ENCODE measurements at places on chromosomes 3 and 15.

DNA sequence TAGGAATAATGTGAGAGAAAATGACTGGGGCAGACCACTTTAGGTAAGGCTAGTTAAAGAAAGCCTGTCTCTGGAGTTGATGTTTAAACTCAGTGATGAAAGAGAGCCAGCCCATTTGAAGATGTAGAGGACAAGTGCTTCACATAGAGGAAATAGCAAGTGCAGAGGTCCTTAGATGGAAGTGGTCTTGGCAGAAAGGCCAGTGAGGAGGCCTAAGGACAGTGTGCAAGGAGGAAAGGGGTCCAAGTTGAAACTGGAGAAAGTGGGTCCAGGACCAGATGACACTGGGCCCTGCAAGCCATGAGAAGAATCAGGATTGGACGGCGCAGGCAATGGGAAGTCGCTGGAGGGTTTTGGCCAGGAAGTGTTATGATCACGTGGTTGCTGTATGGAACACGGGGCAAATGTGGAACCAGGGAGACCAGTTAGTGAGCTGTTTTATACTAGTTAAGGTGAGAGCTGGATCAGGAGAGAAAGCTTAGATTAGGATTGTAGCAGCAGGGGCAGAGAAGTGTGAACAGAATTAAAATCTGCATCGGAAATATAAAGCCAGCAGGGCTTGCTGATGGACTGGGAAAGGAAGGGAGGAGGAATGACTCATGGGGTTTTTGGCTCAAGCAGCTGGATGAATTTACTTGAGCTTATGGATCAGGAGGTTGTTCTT, 48.0 kb upstream of the SCAANT1 start:
- DNase-seq: no peak

- no peak for DNase-seq
Observed at GRCh38 chr3:75144406-75144805, 519.7 kb upstream of the FRG2C start.

DNA sequence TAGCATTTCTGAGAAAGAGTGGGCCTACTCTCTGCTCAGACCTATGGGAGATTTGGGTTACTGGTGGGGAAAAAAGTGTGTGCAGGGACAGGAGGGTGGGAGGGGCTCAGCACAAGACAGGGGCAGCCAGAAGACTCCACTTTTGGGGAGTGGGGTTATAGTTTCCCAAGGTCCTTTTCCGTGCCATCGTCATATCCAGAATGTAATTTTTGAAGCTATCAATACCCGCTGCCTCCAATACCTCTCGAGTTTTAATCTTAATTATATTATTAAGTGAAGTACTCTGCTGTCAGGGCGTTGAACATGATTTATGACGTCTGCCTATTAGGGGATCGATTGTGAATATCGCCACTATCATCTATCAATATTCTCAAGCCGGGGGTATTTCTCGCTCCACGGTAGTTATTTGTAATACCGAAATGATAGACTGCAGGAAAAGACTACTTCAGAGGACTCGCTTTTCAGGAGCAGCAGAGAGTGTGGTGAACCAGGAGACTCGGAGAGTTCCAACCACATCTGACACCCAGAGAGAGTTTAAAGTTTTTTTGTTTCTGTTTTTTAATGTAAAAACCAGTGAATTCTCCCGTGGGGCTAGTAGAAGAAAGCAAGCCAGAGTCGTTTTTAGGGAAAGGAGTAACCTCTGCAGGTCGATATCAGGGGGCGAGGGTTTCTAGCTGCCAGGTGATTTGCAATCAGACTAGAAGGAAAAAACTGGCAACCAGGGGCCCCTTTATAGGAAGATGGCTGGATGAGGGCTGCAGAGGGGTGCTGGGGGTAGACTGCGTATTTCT, 20.6 kb downstream of the NR2F2 start:
- DNase-seq: no peak

- DNase-seq: no peak
Observed at GRCh38 chr3:66133050-66133757, 87.6 kb upstream of the SLC25A26 start.

DNA sequence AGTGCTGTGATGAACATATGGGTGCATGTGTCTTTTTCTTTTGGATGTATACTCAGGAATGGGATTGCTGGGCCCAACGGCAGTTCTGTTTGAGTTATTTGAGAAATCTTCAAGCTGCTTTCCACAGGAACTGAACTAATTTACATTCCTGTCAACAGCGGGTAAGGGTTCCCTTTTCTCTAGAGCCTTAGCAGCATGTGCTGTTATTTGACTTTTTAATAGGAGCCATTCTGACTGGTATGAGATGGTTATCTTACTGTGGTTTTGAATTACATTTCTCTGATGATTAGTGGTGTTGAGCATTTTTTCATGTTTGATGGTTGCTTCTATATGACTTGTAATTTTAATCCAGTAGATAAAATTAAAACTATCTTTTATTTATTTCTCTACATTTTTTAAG, 1168.6 kb upstream of the ALCAM start:
- no peak for DNase-seq

DNA sequence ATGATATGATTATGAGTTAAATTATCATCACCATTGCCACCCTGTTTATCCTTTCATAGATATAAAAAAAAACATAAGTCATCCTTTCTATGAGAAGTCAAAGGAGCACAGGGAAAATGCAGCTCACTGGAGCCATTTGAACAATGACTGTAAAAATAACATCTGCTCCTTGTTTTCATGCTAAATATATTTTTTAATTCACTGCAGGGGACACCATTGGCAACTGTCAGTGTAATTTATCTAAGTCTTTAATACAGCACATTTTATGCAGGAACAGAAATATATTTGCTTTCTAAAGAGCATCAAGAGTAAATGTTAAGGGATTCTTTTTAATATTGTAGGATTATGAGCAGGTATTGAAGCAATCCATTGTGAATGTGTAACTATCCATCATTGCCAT, 371.3 kb downstream of the ZBBX start:
- DNase-seq: no peak

DNA sequence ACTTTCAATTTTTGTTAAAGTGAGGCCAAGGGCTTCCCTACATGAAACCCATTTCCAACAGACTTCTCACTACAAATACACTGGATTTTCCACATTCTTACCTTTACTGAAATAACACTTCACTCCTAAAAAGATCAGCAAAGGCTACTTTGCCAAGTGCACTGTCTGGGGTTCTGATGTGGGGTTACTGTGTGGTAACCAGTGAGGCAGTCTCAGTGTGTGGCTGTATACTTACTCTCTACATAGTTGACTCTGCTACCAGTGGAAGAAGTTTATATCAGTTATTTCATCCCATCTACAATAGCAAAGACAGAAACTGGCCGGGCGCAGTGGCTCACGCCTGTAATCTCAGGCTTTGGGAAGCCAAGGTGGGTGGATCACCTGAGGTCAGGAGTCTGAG, 5.6 kb downstream of the WDR82 start:
- no peak for DNase-seq

DNA sequence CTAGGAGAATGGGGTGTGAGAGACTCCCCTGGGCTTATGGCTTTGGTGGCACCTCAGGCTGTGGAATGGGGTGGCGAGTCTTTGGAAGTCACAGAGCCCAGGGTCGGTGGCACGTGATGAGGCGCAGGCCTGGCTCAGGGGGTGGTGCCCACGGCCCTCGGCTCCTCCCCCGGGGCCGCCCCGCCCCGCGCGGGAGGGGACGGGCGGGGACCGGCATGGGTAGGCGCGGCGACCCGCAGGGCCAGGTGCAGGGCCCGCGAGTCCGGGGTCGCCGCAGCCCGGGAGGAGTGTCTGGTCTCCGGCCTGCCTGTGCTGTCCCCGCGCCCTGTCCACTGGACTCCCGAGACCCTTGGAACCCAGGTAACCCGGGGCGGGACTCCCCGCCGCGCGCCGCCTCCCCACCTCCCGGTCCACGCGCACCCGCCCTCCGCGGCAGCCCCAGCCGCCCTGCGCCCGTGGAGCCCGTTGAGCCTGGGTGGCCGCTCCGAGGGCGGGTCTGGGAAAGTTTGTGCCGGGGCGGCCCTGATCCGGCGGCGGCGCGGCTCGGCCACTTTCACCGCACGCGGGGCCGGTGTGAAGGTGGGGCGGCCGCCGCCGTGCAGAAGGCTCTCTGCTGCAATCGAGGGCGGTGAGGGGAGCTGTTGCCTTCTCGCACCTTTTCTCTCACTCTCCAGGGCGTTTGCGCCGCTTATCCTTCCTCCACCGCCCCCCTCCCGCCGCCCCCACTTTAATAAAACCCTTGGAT, at the start of gene PAQR5:
TSS of gene PAQR5 (plus strand) at position 216 of the 745 bp plus-strand sequence. CDS start 61,169 bp downstream, outside the sequence.
- no peak for DNase-seq

GRCh38 chr3:172617976-172618375, 92.9 kb downstream of the NCEH1 start:
- no peak for DNase-seq

DNA sequence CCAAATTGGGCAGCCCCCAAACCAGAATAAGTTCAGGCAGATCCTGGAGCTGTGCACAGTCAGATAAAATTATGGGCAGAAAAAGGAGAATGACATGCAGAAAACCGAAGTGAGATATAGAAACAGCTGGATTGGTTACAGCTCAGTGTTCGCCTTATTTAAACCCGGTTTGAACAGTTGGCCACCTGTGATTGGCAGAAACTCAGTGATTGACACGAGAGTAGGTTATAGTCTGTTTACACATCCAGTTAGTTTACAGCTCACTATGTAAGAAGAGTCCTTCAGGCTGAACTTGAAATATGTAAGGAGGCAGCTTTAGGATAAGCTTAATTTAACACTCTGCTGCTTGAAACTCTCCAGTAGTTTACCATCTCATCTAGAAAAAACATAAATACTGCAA, 271.6 kb upstream of the ARRDC4 start:
- DNase-seq: no peak

DNA sequence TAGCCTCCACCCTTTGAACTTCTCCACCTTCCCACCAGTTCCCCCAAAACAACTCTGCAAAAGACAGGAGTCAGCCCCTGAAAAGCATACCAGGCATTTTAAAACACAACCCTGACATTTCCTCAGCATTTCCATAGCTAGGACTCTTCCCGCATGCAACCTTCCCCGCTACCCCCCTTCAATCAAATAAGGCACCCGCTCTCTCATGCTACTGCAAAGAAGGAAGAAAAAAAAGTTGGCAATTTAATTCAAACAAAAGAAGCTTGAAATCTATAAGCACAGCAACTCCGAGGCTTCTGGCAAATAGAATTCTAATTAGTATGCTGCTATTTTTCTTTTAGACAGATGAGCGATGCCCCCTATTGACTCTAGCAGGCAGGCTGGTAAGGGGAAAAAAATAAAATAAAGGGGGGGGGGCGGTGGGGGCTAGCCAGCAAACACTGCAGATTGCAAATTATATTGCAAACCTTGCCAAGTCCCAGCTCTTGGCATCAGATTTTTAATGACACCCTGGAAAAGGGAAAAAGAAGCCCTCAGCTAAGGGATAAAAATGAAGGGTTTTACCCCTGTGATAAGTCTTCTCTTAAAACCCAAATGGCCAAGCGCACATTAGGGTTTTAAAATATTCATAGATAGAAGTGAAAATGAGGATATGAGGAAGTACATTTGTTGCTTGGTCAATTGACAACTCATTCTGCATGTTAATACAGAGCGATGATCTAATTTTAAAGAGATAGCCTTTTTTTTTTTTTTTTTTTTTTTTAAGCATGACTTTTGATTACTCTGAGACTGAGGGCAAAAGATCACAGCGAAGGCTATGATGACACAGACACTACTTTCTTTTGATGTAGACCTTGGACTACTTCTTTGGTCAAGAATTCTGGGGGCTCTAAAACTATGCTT, 255.2 kb downstream of the NR2F2 start:
- no peak for DNase-seq

DNA sequence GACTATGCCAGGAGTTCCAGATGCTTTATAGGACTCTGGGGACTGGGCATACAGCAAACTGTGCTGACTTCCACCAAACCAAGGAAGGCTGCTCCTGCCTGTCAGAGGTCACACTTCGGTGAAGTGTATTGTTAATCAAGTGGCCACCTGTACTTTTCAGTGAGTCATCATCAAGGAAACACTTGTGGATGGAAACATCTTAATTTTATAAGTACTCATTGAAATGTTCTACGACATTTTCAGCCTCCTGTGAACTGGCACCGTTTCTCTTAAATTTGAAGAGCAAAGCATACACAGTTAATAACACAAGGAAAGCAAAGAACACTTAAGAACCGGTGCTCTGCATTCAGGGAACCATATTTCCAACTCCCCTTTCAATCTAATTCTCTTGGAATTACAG, 801.7 kb upstream of the DPPA4 start:
- DNase-seq: no peak

- DNase-seq: no peak
Observed at GRCh38 chr3:141235661-141236171, 4.1 kb downstream of the PXYLP1 start.

DNA sequence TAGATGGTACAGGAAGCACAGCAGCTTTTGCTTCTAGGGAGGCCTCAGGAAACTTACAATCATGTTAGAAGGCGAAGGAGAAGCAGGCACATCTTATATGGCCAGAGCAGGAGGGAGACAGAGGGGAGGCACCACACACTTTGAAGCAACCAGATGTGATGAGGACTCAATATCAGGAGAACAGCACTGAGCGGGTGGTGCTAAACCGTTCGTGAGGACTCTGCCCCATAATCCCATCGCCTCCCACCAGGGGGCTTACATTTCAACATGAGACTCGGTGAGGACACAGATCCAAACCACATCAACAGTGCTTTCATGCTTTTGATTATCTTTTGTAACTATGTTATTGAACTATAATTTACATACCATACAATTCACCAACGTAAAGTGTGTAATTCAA, 7.6 kb upstream of the TMEM44 start:
- DNase-seq: peak; percentile 6

DNA sequence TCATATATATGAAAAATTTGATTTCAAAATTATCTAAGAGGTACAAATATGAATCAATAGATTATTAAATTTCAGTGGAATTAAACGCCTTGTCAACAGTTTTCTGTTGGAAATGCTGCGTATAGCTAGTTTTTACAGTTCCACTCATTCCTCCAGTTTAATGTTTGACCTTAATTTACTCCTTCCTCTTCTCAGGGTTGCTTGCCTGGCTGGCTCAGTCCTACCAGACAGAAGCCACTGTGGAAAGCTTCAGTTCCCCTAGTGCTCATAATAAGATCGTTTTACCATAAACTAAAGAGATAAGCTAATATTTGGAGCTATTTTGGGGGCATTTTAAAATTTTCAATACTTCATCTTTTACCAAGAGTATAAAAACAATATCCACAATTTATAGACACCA, 22.8 kb downstream of the EMC7 start:
- no peak for DNase-seq

- DNase-seq: no peak
Observed at GRCh38 chr15:85007741-85008397, 26.2 kb downstream of the PDE8A start.

GRCh38 chr3:11768604-11769003, 78.1 kb downstream of the TAMM41 start:
- no peak for DNase-seq

DNA sequence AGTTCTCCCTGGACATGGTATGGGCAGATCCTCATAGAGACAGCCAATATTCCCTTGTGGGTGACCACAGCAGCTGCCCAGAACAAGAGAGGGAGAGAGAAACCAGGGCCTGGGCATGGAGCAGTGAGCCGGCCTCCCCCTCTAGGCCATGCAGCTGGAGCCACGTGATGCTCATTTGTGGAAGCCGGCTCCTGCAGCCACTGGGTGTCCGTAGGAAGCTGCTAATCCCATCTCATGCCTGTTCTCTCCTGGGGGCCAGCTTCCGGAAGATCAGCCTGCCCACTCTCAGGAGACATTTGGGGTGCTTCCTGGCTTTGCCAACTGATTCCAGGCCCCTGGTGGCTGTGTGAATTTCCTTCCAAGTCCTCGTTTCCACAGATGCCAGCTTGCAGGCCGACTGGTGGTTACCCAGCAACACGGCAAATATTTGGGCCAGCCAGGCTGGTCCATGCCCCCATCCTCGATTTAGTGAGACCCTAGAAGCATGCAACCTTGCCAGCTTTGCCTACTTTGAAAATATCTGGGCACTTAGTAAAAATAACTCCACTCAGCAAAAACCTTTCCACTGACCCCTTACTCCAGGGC, 55.3 kb downstream of the LINGO1 start:
- DNase-seq: no peak

- no peak for DNase-seq
Observed at GRCh38 chr3:138222131-138222941, 35.2 kb downstream of the ARMC8 start.
